ENCODE measurements at places on chromosomes 4 and X. TPM values are rescaled to one million over a fixed set of nuclear protein-coding genes. Genes with fewer than 3 reads are reported as not detected.
A peak's percentile ranks its signal among the peaks of the same experiment; 100 is the strongest.

GRCh38 chrX:19647731-19648588 lies 132.7 kb upstream of the MAP3K15 start:
- DNase-seq: no peak

GRCh38 chr4:1572964-1573720 lies 111.0 kb downstream of the FAM53A start:
- no peak for DNase-seq

GRCh38 chr4:10272511-10272910 lies 155.9 kb upstream of the WDR1 start:
- no peak for DNase-seq

DNA sequence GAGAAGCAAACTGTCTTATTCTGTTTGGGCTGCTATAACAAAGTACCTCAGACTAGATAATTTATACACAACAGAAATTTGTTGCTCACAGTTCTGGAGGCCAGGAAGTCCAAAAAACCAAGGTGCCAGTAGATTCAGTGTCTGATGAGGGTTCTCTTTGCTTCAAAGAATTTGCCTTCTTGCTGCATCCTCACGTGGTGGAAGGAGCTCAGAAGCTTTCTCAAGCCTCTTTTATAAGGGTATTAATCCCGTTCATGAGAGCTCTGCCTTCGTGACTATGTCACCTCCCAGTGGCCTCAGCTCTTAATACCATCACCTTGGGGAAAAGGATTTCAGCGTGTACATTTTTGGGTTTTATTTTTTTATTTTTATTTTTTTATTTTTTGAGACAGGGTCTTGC lies 20.1 kb downstream of the CA5B start:
- no peak for DNase-seq

GRCh38 chrX:115579327-115579726 lies 18.4 kb downstream of the PLS3 start:
- no peak for DNase-seq

- DNase-seq: no peak
Measured at GRCh38 chr4:181504924-181505323, 738.3 kb upstream of the TENM3 start.

- no peak for DNase-seq
Measured at GRCh38 chr4:4800646-4801408, 58.6 kb upstream of the MSX1 start.

DNA sequence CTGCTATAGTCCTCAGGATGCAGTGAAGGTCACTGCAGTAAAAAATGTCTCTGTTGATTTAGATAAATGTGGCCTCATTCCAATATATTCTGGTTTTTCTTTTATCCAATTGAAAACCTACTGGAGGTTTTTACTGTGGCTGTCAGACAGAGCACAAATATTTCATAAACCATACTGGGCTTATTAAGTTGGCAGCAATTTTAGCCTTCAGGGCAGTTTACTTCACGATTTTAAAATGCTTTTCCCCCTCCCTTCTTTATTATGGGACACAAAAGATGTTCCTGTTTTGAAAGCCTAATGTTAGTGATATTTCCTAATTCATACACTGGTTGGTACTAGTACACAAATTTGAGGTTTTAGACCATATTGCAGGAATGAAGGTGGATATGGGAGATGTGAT lies 939.4 kb downstream of the C4orf33 start:
- no peak for DNase-seq

DNA sequence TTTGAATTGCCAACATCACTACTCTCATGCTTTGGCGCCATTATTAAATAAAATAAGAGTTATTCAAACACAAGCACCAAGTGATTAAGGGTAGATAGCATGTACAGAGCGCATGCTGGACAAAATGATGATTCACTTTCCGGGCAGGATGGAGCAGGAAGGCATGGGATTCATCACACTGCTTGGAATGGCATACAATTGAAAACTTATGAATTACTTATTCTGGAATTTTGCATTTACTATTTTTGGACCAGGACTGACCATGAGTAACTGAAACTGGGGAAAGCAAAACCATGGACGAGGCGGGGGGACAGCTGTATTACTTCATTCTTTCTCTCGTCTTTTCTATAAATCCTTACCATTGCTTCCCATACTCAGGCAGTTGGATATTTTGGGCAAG lies 28.5 kb upstream of the FGF5 start:
- no peak for DNase-seq

GRCh38 chr4:26464420-26465095 lies 25.7 kb downstream of the CCKAR start:
- no peak for DNase-seq

DNA sequence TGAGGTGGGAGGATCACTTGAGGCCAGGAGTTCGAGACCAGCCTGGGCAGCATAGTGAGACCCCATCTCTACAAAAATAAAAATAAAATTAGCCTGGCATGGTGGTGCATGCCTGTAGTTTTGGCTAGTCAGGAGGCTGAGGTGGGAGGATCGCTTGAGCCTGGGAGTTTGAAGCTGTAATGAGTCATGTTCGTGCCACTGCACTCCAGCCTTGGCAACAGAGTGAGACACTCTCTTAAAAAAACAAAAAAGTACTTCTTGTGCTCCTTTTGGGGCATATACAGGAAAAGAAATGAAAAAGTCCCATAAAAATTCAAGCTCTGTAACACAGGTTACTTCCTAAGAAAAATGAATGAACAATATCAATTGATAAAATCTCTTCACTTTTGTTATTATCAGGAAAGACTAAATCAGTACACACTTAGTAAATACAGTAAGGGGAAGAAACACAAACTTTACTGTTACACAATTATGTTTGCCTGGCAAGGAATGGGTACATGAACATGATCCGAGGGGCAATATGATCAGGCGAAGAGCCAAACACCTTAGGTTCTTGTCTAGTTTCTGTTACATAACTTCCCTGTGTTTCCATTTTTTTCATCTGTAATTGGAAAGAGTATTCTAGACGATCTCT lies 46.9 kb downstream of the CCDC158 start:
- DNase-seq: no peak

DNA sequence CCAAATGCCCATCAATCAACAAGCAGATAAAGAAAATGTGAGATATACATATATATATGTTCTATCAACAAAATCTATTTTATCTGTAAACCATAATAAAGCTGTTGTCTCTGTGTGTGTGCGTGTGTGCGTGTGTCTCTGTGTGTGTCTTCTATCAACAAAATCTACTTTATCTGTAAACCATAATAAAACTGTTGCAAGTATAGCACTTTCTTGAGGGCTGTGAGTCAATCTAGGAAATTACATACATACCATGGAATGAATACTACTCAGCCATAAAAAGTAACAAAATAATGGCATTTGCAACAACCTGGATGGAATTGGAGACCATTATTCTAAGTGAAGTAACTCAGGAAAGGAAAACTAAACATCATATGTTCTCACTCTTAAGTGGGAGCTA lies 12.5 kb upstream of the PLK4 start:
- no peak for DNase-seq

- no peak for DNase-seq
Measured at GRCh38 chr4:30912098-30912714, 192.0 kb downstream of the PCDH7 start.

DNA sequence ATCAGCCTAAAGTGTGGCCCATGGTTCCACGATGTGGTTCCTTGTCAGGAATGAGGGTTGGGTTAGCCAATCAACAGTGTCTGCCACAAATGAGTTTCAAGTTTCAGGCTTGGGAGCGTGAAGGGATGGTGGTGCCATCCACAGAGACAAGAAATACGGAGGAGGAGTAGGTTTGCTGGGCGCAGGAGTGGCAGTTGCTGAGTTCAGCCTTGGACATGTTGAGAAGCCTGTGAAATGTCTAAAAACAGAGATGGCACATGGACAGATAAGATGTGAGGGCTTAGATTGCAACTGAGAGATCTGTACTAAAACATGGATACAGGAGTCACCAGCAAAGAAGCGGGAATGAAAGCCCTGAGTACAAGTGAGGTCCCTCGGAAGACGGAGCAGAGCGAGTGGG lies 481.0 kb downstream of the BCOR start:
- no peak for DNase-seq

- no peak for DNase-seq
Measured at GRCh38 chrX:45024501-45024900, 151.5 kb downstream of the KDM6A start.

DNA sequence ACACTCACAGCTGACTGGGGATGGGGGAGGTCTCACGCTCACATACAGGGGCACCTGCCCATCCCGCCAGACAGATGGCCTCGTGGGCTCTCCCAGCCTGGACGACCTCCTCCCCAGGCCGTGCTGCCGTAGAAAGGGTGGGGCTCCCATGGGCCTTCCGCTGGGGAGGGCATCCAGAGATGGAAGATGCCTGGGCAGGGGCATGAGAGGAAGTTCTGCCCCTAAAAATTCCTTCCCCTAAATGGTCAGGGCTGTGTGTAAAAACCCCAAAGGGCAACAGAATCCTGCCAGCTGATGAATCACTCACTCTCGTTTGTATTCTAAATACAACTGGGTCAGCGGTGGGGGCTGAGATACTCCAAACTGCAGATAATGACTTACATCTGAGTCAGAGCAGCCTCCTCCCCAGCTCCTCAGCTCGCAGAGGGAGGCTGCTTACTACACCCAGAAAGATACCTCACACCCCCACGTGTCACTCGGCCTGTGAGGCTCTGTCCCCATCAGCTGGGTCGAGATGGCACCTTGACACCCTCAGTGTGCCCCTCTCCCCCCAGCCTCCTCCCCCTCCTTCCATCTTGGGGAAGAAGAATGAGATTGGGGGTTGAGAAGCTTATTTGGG lies 10.1 kb downstream of the WDR1 start:
- peak; percentile 86 for DNase-seq

GRCh38 chr4:112736718-112737135 lies 99.8 kb downstream of the LARP7 start:
- DNase-seq: no peak

DNA sequence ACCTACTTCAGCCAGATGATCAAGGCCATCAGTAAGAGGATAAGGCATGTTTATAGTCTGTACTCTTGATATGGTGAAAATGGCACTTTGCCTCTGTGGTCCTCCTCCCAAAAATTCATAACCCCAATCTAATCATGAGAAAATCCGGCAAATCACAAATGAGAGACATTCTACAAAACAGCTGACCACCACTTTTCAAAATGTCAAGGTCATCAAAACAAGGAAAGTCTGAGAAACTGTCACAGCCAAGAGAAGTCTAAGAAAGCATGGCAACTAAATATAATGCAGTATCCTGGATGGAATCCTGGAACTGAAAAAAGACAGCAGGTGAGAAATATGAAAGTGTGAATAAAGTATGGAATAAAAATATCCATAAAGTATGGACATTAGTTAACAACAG lies 226.6 kb upstream of the INTU start:
- no peak for DNase-seq

GRCh38 chr4:56092540-56092939 lies 143.8 kb downstream of the CEP135 start:
- no peak for DNase-seq

- peak; percentile 6 for DNase-seq
Measured at GRCh38 chr4:1097553-1097952, 15.8 kb downstream of the RNF212 start.

DNA sequence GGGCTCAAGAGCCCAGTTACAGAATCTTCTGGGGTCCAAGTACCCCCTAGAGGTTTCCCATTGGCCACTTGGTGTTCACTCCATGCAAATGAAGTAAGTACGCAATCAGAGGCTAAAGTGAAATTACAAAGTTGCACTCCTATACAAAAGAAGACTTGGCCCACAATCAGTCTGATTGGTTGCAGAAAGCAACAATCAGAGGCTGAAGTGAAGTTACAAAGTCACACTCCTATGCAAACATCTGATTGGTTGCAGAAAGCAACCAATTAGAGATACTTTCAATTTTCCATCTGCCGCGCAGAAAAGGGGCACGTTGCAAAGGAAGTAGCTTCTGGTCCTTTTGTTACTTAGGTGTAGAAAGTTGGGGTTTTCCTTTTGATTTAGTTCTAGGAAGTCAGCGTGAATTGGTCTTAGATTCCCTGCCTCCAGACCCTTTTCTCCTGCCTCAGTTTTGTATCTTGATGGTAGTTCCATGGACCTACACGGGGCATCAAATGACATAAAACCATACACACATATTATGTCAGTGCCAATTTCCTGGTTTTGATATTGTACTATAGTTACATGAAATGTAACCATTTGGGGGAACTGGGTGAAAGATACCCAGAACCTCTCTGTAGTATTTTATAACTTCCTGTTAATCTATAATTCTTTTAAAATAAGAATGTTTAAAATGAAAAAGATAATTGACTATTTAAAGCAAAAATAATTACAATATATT lies 12.4 kb upstream of the PIN4 start:
- no peak for DNase-seq

DNA sequence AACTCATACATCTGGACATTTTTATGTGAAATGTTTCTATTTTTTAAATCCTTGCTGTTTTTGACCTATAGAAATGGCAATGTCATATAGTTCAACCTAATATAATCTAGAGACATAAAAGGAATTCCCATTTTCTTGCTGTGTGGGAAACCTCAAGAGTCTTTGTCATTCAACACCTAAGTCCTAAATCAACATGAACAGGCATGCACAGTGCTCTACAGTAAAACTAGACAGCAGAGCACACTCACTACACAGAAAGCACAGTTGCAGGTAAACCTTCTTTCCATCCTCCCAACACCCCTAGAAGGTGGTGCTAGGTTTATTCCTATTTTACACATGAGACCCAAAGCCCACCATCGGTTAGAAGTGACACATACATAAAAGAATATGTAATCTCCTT lies 79.1 kb upstream of the C1QTNF7 start:
- no peak for DNase-seq

GRCh38 chrX:41512394-41512793 lies 65.3 kb downstream of the NYX start:
- no peak for DNase-seq

DNA sequence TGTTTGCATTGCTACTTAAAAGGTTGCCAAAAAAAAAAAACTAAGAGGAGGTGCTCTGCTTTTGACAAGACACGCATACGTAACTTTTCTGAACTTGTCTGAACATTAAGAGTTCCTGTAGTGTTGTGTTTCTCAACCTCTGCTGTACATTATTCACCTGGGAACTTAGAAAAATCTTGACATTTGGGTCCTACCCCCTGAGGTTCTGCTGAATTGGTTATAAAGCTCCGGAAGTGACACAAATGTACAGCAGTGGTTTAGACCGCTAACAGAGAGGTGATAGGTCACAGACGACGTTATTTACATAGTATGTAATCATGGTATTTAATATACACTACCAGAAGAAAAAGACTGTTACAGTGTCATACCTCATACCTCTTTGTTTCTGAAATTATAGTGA lies 61.1 kb downstream of the CPEB2 start:
- no peak for DNase-seq

DNA sequence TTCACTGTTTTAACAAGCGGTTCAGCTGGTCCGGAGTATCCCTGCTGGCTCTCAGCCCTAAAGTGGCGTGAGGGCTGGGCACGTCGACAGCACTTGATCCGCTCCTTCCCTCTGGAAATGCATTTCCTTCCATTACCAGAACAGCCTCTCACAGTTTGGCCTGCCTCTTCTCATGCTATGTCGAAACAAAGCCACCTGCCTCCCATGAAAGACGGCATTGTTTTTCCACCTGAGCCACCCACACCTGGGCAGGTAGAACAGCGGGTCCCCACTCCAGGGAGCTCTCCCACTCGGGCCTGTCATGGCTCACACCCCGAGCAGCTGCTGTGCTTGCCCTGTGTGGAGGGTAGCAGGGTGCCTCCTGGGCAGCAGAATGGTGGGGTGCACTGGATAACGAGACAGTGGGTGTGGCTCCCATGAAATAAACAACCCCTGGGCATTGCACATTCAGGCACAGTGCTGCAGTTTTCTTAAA lies 86.2 kb downstream of the FHDC1 start:
- peak; percentile 74 for DNase-seq

Gene NSG1
- 0.48 TPM for total RNA-seq

Gene SMIM10
- 2.3 TPM for total RNA-seq

Gene MTMR8
- 0.96 TPM for total RNA-seq

Gene NXF2B
- total RNA-seq: not detected

Gene REELD1
- 0.98 TPM for total RNA-seq

Gene EVC
- total RNA-seq: 25.9 TPM

Gene SYAP1
- total RNA-seq: 30.4 TPM

Gene HS6ST2
- total RNA-seq: 0.32 TPM

Gene SPACA5
- not detected for total RNA-seq
